Heart left ventricle (tissue), 16 donors: ENCODE measurements at places on chromosomes 4 and X. TPM values are rescaled to one million over a fixed set of nuclear protein-coding genes. Genes with fewer than 3 reads are reported as not detected.

Gene NLRP2B
- total RNA-seq, result not detected

Gene ZMAT1
- total RNA-seq, result 3.1 TPM

Gene BOD1L1
- 17.8 TPM for total RNA-seq

Gene FANCB
- 0.38 TPM for total RNA-seq

Gene ZAR1
- total RNA-seq, result not detected

Gene HS3ST1
- 0.90 TPM for total RNA-seq

Gene DLG3
- total RNA-seq, result 14.8 TPM

Gene GAB3
- 12.3 TPM for total RNA-seq

Gene WNK3
- total RNA-seq, result 1.1 TPM

Gene TRO
- total RNA-seq, result 1.8 TPM

Gene KLF3
- 17.8 TPM for total RNA-seq

Gene SFRP2
- total RNA-seq, result 2.8 TPM

Gene CABS1
- total RNA-seq, result not detected

Gene NPFFR2
- 0.97 TPM for total RNA-seq

Gene PRKG2
- total RNA-seq, result not detected

Gene INPP4B
- 21.9 TPM for total RNA-seq

Gene PPA2
- total RNA-seq, result 94.4 TPM

Gene MAGEB1
- not detected for total RNA-seq

Gene S100G
- total RNA-seq, result not detected

Gene CLCN3
- 65.5 TPM for total RNA-seq

Gene TENM3
- total RNA-seq, result 1.3 TPM

Gene FOXR2
- not detected for total RNA-seq

Gene SLC16A2
- 6.5 TPM for total RNA-seq

Gene CLGN
- 86.4 TPM for total RNA-seq

Gene SLIT2
- total RNA-seq, result 3.3 TPM

Gene AKAP14
- not detected for total RNA-seq

Gene ADAMTS3
- 0.25 TPM for total RNA-seq

Gene CXorf49
- not detected for total RNA-seq

Gene F8A3
- total RNA-seq, result 13.0 TPM

Gene LNX1
- 4.7 TPM for total RNA-seq

Gene NUDT6
- total RNA-seq, result 16.2 TPM

Gene TMPRSS11F
- not detected for total RNA-seq

Gene POU4F2
- total RNA-seq, result not detected

Gene UGT2B11
- total RNA-seq, result not detected

Gene CD38
- 2.7 TPM for total RNA-seq

Gene F8A1
- total RNA-seq, result 18.5 TPM

Gene UCHL1
- total RNA-seq, result 2.8 TPM

Gene PGAM4
- total RNA-seq, result not detected

Gene STPG2
- 0.32 TPM for total RNA-seq

Gene IQCM
- total RNA-seq, result not detected

Gene CFI
- total RNA-seq, result 6.2 TPM

Gene STAP1
- not detected for total RNA-seq

Gene DCAF4L1
- total RNA-seq, result 0.17 TPM

Gene CDK16
- 150 TPM for total RNA-seq

Gene FAM184B
- not detected for total RNA-seq

Gene COMMD8
- 20.6 TPM for total RNA-seq

Gene FGF5
- total RNA-seq, result 0.40 TPM

Gene CTAG1B
- total RNA-seq, result not detected

Gene OPN1MW
- total RNA-seq, result not detected

Gene RCHY1
- total RNA-seq, result 41.9 TPM

Gene PLAC8
- 0.83 TPM for total RNA-seq

Gene PRSS48
- not detected for total RNA-seq

Gene TXLNG
- 6.2 TPM for total RNA-seq

Gene CCSER1
- total RNA-seq, result 8.4 TPM

Gene GRIA3
- 2.5 TPM for total RNA-seq

Gene NSG1
- 2.4 TPM for total RNA-seq
